DMS 273 treated with DMSO at 0.1 percent for 48 hours (cell line): ENCODE measurements at places on chromosomes 7 and 10.

GRCh38 chr10:71831646-71832552 is 19.2 kb downstream of the PSAP start:
- DNase-seq, result no peak

GRCh38 chr10:117294735-117295134 is 53.8 kb downstream of the SLC18A2 start:
- no peak for DNase-seq

- no peak for DNase-seq
Measured at GRCh38 chr7:31044529-31044928, 7.6 kb upstream of the ADCYAP1R1 start.

DNA sequence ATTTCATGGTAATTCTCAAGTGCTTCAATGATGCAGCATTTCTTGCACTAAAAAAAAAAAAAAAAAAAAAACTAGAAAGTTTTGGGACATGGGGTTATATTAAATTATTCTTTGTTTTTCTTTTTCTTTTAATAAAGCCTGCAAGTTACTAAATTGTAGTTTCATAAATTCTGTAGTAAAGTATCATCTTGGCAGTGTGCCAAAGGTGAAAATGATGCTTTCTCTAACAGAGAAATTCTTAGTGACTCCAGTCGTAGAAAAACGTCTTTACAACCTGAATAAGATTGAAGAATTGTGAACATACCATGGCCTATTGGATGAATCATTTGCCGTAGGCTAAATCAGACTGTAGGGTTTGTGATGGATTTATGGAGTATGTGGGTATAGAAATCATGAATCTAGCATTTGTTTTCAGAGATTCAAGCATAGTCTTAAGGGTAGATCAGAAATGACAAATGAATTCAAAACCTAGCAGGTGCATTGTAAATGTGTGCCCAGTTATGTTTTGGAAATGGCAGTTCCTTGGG is 27.1 kb downstream of the RBM17 start:
- DNase-seq, result no peak

- DNase-seq, result no peak
Measured at GRCh38 chr7:24786941-24787340, 29.7 kb upstream of the GSDME start.

DNA sequence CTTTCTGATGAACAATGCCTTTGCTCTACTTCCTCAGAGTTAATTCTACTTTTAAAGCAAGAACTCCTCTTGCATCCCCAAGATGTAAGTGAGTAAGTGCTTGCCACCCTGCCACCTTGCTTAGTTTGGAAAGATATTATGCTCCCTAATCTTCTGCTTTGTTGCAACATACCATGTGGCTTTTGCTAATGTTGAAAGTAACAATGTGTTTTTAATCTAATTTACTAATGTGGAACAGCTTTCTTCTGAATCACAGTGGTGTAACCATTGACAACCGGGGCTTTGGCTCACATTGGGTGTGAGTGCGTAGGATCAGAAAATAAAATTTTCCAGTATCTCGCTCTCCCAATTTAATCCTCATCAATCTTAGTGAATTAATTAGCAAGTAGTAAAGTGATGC is 254.1 kb upstream of the PTER start:
- DNase-seq, result no peak

DNA sequence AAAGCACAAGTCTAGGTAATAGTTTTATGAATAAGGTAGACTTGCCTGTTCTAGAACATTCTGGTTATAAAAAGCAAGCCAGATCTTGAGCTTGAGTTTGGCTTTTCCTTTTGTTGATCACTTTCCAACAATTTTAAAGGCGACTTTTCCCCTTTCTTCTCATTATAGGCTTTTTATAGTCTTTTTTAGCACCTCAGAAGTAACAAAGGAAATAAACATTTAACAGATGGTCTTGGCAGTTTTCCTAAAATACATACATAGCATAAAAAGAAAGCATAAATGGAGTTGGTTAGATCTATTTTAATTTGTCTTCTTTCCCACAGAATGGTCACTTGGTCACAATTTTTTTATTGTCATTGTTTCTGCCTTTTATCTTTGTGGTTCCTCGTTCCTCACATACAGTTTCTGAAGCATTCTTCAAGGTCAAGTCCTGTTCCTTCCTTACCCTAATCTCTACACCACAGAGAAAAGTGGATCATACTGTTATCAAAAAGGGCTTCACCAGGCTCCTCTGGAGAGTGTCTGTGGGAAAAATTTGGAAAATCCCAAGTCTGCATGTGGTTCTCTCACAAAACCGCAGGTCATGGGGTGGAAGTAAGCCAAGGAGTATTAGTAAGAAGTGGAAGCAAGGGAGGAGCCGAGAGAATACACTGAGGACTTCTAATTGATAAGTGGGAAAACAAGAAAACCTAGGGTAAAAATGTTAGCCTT is 31.3 kb downstream of the THNSL1 start:
- no peak for DNase-seq

DNA sequence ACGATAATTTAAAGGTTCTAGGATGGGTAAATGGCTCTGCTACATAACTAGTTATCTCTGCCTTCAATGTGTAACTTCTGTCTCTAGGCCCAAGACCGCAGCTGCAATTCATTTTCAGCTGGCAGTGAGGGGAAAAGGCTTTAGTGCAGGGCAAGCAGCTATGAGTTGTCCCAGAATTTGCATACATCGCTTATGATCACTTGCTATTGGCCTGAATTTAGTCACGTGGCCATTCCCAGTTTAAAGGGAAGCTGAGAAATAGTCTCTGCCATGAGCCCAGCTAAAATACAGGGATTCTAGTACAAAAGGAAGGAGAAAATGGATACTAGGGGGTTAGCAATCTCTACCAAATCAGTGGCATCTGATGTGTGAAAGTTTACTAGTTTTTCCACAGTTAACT is 145.8 kb upstream of the IMMP2L start:
- no peak for DNase-seq
